ENCODE measurements at places on chromosomes 11 and 22. TPM values are rescaled to one million over a fixed set of nuclear protein-coding genes. Genes with fewer than 3 reads are reported as not detected.
A peak's percentile ranks its signal among the peaks of the same experiment; 100 is the strongest.

- no peak for DNase-seq
These were observed 13.2 kb upstream of the SMIM35 start for GRCh38 chr11:118099838-118100556.

DNA sequence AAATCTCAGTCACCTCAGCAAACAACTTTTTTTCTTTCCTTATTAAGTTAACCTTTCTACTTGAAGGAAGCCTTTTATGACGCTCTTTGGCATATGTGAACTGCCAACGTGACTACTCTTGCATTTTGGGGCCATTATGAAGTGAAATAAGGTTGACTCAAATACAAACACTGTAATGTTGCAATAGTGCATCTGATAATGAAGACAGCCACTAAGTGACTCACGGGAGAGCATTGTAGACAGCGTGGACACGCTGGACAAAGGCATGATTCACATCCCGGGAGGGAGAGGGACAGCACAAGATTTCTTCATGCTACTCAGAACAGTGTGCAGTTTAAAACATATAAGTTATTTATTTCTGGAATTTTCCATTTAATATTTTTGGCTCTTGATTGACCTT is 560.8 kb downstream of the ETS1 start:
- DNase-seq: peak; percentile 96

- no peak for DNase-seq
These were observed 4.6 kb upstream of the H19 start for GRCh38 chr11:2002042-2002776.

DNA sequence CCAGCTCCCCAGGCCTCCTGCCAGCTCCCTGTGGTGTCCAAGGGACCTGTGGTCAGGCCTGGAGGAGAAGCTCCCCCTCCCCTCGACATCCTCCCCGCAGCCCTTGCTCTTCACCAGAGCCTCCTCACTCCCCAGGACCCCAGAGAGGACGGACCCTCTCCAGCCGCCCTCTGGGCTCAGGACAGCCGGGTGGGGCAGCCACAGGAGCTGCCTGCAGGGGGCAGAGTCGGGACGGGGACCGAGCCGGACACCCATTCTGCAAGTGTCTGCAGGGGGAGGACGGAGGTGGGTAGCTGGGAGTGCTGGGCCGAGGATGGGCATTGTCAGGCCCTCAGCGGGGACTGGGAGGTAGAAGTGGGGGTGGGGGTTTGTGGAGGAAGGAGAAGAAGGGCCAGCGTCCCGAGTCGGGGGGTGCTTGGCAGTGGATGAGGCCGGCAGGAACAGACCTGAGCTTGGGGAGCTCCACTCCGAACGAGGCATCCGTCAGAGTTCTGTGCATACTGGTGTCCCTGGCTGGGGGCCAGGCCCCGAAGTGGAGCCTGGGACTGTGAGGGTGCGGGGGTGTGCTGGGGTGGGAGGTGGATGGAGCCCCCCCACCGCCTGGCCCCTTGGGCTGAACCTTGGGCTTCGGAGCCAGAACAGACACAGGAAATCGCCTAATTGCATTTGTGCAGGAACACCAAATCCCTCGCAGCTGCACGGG is 15.2 kb downstream of the PRR33 start:
- DNase-seq: peak; percentile 41

GRCh38 chr11:126257764-126258163 is 10.9 kb downstream of the SRPRA start:
- DNase-seq: peak; percentile 70

FOLH1 gene
- total RNA-seq: not detected

GRCh38 chr11:128181088-128181480 is 406.3 kb downstream of the ETS1 start:
- DNase-seq: peak; percentile 11

DNA sequence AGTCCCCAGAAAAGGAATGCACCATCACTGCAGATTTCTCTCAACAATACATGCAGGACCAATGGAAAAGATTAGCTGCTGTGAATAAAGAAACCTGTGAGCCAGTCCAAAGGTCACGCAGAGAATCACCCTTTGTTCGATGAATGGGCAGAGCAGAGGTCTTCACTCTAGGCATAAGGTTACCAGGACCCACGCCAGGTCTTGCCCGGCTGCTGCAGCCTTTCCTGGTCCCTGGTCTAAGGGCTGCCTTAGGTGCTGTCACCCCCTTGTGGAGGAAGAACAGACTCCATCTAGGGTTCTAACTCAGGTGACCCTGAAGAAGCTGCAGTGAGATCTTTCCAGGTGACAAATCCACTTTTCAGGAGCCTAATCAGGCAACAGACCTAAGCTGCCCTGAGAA is 29.0 kb upstream of the NAP1L4 start:
- DNase-seq: peak; percentile 14

- no peak for DNase-seq
These were observed 4.3 kb upstream of the APOL6 start for GRCh38 chr22:35643991-35644390.

DNA sequence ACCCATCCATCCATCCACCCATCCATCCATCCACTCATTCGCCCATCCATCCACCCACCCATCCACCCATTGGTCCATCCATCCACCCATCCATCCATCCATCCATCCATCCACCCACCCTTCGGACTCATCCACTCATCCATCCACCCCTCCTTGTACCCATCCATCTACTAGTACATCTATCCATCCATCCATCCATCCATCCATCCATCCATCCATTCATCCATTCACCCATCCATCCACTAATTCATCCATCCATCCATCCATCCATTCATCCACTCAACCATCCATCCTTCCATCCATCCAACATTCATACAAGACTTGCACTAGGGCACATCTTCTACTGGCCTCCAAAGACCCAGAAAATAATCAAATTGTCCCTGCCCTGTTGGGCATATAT is 20.0 kb downstream of the MYEOV start:
- no peak for DNase-seq

- DNase-seq: peak; percentile 45
These were observed 13.1 kb downstream of the TAF1D start for GRCh38 chr11:93727985-93728791.

GRCh38 chr22:44682556-44683168 is 19.3 kb upstream of the PRR5 start:
- no peak for DNase-seq

GRCh38 chr11:76193219-76193618 is 13.1 kb downstream of the WNT11 start:
- no peak for DNase-seq

GRCh38 chr11:77400271-77400670 is 73.6 kb downstream of the PAK1 start:
- no peak for DNase-seq

DNA sequence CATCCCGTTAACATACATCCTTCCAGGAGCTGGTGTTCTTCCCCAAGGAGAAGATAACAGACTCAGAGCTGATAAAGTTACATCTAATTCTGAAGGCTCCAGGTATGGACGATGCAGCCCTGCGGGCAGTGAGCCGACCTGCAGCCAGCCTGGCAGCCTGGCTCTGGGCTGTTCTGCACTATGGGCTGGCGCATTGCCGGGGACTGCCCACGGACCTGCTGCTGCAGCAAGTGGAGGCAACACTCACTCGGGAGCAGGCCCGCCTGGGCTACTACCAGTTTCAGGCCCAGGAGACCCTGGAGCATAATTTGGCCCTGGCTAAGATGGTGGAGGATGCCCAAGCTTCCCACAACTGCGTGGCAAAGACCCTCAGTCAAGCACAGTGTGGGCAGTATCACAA is 39.7 kb downstream of the RRP8 start:
- no peak for DNase-seq

- peak; percentile 50 for DNase-seq
These were observed 66.5 kb upstream of the CEP126 start for GRCh38 chr11:101848262-101848661.

WNT7B gene
- total RNA-seq: 0.18 TPM

GRCh38 chr22:20191803-20192202 is 40.9 kb upstream of the CCDC188 start:
- DNase-seq: no peak

DNA sequence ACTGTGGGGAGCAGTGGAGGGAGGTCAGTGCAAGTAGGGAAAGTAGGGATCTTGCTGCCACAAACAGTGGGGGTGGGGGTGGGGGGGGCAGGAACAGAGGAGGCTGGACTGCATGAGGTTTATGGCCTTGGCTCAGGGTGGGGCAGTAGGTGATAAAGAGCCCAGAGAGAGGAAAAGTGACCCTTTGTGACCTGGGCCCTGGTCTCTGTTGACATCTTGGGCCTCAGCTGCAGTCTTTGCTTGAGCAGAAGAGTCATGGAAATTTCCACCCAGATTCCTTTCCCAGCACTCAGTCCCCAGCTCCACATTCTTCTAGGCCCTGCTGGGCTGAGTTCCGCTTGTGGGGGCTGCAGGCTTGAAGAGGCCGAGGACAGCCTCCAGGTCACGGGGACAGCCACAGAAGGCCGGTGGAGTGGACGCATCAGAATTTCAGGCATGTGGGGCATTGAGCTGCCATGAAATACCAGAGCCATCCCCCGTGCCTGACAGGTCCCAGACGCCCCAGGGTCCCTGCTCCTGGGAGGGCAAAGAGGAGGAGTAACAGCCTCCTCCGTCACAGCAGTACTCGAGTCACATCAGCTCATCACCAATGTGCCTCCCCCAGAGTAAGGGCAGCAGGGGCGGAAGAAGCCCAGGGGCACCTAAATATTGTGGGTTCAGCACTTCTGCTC is 9.7 kb upstream of the MALAT1 start:
- DNase-seq: peak; percentile 82

LGALS12 gene
- not detected for total RNA-seq

GRCh38 chr22:30245985-30246813 is at the start of gene LIF:
TSS of gene LIF (minus strand) at chr22:30246759. CDS start at chr22:30246695, 64 bp downstream.
- DNase-seq: peak; percentile 74

GRCh38 chr11:74282421-74282820 is 29.0 kb downstream of the P4HA3 start:
- DNase-seq: no peak

PACSIN2 gene
- 48.3 TPM for total RNA-seq

- no peak for DNase-seq
These were observed 14.5 kb upstream of the MB start for GRCh38 chr22:35631597-35631996.

GRCh38 chr11:210122-210802 is 2.8 kb downstream of the RIC8A start:
- DNase-seq: peak; percentile 72

All from fibroblast of the aortic adventitia (primary cell).